AG08396 (cell line): ENCODE measurements at places on chromosomes 13 and 19.

DNA sequence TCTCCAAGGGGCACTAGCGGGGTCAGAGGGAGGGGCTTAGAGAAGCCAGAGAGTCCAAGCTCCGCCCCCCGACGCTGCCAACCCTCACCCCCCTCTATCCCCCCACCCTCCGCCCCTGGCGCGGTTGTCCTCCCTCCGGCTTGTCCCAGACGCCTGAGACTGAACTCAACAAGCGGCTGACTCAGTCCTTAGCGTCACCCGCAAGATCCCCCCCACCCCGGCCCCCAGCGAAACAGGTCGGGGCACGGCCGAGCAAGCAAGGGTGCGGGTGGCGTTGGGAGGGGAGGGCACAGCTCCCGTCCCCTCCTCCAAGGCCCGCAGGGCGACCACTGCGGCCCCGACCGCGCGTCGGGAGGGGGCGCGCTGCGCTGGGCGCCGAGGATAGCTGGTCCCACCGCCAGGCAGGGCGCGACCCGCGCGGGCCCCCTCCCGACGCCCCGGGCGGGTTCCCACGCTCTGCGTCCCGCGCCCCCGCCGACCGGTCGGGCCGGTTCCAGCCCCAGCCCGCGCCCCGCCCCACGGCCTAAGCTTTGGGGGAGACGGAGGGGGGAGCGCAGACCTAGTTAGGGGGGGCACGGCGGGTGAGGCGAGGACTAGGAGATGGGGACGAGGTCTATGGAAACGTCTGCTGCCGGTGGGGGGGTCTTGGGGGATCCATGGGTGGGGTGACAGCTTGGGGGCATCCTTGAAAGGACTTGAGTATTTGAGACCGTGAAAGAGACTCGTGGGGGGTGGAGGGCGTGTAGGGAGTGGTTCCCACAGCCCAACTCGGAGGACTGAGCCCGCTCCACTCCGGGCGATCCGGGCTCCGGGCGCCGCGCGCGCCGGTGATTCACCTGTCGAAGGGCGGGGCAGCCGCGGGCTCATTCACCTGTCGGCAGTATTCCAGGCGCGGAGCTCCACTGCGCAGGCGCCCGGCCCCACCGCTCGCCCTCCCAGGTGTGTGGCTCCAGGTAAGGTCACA lies 5.1 kb downstream of the NOTCH3 start:
- peak; percentile 91 for DNase-seq

GRCh38 chr19:21463449-21464105 lies 41.8 kb upstream of the ZNF429 start:
- no peak for DNase-seq

DNA sequence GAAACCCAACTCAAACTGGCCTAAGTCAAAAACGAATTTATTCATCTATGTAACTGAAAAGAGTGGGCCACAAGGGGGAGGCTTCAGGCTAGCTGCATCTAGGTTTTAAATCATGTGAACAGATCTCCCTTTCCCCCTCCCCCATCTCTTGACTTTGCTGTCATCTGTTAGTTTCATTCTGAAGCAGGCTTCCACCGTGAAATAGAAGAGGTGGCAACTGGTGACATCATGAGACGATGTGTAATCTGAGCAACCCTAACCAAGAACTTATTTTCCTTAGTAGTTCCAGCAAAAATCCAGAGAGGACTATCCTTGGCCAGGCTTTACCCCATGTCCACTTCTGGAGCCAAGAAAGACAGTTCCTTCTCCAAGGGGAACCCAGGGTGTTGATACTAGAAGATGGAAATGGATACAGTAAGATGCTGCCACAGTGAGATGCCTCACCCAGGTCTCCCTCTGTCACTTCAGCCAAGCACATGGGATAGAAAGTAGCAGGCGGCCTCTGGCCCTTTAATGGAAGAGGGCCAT lies 9.4 kb downstream of the SAMD4B start:
- DNase-seq: peak; percentile 64

- DNase-seq: no peak
These were observed 26.1 kb upstream of the TFDP1 start for GRCh38 chr13:113558461-113558860.

DNA sequence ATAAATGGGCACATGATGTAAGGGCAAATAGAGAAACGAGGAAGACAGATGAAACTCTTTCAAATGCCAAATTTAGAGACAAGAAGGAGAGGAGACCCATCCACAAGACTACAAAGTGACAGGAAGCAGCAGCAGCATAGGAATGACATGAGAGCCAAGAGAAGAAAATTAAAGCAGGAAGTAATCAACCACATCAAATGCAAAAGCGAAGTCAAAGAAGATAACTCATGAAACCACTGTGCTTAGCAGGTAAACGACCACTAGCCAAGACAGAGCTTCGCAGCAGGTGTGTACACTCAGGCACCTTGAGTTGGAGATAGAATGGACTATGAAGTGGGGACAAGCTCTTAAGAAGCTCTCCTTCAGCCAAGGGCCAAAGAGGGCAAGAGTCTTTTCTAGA lies 64.1 kb downstream of the KLF12 start:
- DNase-seq: no peak

DNA sequence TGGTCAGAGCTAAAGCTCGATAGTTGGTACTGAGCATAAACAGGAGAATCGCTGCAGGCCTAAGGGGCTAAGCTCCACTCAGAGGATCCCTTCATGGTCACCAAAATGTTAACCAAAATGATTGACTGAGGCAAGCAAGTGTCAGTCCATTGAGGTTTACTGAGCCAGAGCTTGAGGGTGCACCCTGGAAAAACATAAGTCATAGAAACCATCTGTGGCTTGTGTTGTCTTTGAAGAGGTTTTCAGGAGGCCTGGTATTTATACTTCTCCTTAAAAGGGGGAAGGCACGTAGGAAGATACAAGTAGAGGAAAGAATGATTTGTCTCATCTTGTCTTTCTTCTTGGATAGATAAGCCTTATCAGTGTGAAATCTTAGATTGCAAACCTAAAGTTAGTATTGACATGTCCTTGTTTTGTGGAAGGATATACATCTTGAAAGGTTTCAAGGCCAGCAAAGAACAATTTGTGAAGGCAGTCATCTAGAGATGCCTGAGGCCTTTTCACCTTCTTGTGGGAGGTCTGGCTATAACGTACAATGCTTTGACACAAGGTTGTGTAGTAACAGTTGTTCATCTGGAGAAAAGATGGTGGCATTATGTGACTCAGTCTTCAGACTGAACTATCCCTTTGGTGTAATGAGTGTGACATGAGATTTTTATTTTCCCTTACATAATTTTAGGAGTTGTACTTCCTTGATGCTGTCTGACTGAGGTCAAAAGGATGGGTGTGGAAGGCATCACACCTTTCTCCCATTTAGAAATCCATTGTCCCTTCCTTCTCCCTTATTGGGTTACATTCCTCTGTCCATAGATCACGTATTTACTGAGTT lies 14.7 kb upstream of the CEACAM6 start:
- DNase-seq: no peak

GRCh38 chr19:22332924-22333323 lies 46.7 kb downstream of the ZNF729 start:
- DNase-seq: no peak

DNA sequence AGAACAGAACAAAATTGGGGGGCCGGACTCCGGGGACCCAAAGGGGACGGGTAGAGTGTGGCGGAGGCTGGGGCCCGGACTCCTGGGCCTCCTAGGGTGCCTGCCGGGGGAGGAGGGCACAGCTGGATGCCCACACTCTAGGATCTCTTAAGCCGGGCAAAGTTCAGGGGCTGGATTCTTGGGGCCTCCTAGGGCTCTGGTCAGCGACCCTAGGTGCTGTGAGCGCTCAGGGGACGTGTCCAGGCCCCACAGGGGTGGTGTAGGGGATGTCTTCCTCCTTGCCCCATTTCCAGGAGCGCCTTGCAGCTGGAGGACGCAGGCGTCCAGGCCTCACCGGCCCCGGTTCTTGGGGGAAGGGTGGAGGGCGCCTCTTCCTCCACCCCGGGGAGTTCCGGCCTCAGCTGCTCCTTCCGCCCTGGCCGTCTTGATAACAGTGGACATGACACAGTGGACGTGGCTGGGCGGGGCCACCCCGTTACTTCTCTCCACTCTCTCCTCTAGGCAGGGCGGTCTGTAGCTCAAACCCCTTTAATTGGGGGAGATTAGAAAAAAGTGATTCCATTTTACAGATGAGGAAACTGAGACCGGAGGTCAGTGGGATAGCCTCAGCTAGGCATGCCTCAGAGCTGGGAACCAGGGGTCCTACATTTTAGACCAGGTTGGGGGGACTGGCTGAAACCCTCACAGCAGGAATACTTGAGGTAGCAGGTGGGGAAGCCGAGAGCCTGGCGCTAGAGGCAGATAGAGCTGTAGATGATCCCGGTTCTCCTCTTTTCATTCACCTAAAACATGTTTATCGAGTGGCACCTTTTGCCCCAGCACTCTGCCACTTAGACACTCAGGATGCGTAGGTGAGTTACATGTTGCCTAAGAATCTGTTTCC lies 705 bp downstream of the STXBP2 start:
- no peak for DNase-seq

DNA sequence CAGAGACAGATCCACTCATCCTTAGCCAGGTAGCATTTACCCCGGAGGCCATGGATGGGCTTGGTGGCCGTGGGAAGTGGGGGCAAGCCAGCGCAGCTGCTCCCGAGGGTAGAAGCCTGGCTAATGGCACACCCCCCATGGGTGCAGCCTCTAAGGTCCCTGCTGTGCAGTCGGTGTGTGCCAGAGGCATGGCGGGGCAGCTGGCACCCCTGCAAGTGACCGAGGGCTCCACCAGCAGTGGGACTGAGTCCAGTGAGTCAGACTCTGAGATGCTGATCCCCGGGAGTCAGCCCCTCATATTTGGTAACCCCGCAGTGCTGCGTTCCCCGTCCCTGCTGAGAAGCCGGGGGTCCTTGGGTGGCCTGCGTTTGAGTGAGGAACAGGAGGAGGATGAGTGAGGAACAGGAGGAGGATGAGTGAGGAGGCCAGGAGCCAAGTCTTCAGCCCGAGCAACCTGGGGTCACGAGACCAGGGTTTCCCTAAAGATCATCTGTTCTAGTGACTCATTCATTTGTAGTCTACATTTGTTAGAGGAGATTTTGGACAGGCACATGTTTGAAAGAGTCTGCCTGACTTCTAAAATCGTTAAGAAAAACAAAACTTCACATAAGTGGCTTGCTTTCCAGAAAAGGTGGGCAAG lies 180.7 kb downstream of the STK24 start:
- DNase-seq: no peak

DNA sequence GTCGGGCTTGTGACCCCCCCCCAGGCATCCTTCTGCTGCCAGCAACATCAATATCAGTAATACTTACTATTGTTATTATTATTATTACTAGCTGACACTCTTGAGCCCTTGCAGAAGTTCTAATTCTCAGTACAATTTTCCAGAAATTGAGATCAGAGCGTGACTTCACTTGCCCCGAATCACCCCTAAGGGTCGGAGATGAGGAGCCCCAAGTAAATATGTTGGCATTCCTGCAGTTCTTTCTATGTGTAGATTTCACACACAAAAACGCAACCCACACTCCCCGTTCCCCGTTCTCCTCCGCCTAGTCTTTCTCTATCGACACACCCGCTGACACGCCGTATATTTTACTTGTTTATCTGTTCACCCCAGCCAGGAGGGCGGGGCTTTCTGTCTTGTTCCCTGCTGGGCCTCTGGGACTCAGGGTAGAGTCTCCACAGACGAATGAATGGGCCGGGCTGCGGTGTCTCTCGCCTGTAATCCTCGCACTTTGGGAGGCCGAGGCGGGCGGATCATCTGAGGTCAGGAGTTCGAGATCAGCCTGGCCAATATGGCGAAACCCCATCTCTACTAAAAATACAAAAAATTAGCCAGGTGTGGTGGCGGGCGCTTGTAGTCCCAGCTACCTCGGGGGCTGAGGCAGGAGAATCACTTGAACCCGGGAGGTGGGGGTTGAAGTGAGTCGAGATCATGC lies 14.7 kb downstream of the TLE5 start:
- peak; percentile 90 for DNase-seq

DNA sequence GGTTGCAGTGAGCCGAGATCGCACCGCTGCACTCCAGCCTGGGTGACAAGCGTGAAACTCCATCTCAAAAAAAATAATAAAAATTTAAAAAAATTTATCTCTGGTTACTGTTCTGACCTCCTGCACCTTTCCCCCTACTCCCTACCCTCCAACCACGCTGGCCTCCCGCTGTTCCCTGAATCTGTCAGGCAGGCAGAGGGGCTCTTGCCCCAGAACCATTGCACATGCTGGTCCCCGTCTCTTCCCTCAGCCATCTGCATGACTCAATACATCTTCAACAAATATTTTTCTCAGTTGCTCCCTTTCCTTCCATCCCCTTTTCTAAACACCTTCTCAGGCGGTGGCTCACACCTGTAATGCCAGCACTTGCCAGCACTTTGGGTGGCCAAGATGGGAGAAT lies 1.1 kb upstream of the FAM187B start:
- no peak for DNase-seq

- peak; percentile 79 for DNase-seq
These were observed at the start of gene FBXO17 for GRCh38 chr19:38975214-38975860. Gene FBXO17, minus strand, starts transcription at chr19:38975742. Its CDS starts 25,423 bp downstream, at chr19:38950319.

GRCh38 chr13:75847588-75847987 lies 211.5 kb downstream of the LMO7 start:
- DNase-seq: no peak

GRCh38 chr19:17888260-17888659 lies 16.5 kb downstream of the SLC5A5 start:
- DNase-seq: no peak

DNA sequence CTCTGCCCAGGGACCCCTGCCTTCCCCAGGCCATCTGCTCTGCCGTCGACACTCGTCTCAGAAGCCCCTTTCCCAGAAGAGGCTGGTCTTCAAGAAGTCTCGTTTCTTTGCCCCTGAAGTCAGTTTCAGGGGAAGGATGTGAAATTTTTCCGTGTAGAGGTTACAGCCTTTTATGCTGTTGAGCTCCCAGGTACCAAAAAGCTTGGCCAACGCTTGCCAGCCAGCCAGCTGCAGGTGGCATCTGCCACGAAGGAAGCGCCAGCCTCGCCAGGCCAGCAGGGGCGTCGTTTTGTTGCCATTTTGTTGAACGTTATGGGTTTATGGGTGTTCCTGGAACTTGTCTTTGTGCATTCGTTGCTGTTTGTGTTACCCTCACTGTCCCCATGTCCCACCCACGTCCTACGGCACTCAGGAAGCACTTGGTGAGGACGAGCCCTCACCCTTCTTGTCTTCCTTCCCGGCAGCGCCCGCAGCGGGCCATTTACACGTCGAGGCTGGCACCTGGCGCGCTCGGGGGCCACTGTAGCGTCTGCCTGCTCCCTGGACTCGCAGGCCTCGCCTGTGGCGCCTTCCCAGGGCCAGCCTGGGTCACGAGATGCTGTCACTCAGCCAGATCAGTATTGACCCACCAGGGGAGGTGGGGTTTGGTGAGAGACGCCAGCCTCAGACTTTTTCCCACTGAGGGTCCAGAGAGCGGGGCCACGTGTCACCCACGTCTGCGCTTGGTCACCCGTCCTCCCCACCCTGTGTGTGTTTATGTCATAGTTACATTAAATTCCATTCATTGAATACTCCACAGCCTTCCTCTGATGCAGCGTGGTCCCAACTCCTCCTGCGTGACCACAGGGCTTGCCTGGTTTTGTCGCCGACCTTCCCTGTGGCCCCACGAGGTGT lies 37.1 kb downstream of the AP1M1 start:
- DNase-seq: no peak

DNA sequence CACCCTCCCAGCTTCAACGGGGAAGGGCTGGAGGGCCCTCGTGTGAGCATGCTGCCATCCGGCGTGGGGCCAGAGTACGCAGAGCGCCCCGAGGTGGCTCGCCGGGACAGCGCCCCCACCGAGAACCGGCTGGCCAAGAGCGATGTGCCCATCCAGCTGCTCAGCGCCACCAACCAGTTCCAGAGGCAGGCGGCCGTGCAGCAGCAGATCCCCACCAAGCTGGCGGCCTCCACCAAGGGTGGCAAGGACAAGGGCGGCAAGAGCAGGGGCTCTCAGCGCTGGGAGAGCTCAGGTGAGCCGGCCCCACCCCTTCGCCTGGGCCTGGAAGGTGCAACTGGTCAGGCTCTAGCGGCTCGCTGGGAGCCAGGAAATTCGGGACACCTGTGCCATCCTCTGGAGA lies 20.0 kb downstream of the PEX11G start:
- DNase-seq: no peak
